Vagina (tissue), 2 donors: ENCODE measurements at places on chromosomes 12 and 14.

DNA sequence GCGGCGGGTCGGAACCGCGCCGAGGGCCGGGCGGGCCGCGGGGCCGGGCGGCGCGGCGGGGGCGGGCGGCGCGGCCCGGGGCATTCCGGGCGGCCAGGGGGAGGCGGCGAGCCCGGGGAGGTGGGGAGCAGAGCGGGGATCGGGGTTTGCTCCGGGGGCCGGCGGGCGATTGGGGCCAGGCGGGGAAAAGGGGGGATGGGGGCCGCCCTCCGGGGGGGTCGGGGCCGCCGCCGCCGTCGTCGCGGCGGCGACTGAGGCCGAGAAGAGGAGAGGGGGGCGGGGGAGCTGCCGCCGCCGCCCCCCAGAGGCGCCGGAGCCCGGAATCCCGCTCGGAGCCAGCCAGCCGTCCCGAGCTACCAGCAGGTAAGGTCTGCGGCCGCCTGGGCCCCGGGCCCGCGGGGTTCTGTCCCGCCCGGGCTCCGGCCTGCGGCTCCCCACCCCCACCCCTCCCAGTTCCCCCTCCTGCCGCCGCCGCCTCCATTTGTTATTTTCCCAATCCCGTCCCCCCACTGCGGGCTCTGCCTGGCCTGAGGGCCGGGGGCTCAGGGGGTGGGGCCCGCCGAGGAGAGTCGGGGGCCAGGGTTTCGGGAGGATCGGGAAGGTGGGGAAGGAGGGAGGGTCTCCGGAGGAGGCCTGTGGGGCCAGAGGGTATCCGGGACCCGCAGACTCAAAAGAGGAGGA is 403 bp downstream of the ATN1 start:
- DNase-seq: no peak

- DNase-seq: no peak
These were observed 95.8 kb upstream of the MAP1LC3B2 start for GRCh38 chr12:116463366-116463765.

DNA sequence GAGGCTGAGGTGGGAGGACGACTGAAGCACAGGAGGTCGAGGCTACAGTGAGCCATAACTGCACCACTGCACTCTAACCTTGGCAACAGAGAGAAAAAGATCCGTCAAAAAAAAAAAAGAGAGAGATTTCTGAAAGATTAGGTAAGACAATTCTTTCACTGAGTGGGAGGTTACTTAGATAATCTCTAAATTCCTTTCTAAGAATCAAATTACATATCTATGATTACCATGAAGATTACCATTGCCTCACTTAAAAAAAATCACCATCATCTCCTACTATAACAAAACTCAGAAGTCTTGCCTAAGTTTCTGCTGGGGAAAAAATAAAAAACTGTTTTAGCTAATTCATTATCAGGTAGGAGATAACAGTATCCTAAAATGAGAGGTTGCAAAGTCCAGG is 366.7 kb downstream of the DUSP6 start:
- no peak for DNase-seq

- no peak for DNase-seq
These were observed 812.1 kb upstream of the NOVA1 start for GRCh38 chr14:27409944-27410343.

GRCh38 chr12:7512553-7512952 is 9.0 kb upstream of the CD163 start:
- no peak for DNase-seq
